ENCODE measurements at places on chromosomes 5 and 9. TPM values are rescaled to one million over a fixed set of nuclear protein-coding genes. Genes with fewer than 3 reads are reported as not detected.

DNA sequence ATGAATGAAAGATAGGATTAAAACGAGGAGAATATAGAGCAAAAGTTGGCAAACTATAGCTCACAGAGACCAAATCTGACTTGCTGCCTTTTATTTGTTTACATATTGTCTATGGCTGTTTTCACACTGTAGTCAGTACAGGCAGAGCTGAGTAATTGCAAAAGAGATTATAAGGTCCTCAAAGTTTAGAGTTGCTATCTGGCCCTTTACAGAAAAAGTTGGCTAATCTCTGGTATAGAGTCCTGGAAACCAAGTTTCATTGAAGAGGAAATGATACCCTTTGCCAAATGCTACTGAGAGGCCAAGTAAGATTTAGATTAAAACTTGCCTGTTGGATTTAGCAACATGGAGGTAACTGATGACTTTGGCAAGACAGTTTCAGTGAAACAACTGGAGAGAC is 36.0 kb downstream of the LYRM7 start:
- H3K27me3 ChIP-seq = no peaks in the 10 kb centered on the region
- H3K4me1 ChIP-seq = no peaks in the 10 kb centered on the region
- H3K36me3 ChIP-seq = no peaks in the 10 kb centered on the region
- DNase-seq = no peak

GRCh38 chr5:83662558-83662957 is 58.1 kb downstream of the HAPLN1 start:
- H3K4me3 ChIP-seq = no peak overlapping the region
- no peaks in the 10 kb centered on the region for H3K36me3 ChIP-seq
- no peak overlapping the region for H3K27ac ChIP-seq

DNA sequence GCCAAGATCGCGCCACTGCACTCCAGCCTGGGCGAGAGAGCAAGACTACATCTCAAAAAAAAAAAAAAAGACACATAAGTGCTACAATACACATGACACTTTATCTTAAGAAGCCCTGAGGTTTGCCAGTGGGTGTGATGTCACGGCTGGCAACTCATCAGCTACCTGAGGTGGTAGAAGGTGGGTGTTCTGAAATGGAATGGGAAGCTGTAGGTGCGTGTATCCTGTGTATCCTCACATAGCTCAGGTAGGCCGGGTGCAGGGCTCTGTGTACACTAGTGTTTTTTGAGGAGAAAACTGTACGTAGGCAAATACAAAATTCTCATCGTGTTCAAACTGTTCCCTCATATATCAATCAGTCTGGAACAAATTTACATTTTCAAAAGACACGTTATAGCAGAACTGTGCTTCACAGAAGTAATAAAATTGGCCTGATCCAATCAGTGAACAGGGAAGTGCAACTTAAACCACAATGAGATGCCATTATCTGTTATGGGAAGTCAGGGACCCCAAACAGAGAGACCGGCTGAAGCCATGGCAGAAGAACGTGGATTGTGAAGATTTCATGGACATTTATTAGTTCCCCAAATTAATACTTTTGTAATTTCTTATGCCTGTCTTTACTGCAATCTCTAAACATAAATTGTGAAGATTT is 10.4 kb downstream of the BICD2 start:
- no peaks in the 10 kb centered on the region for H3K4me1 ChIP-seq
- H3K27ac ChIP-seq = no peak overlapping the region
- H3K36me3 ChIP-seq = no peaks in the 10 kb centered on the region
- no peak for DNase-seq

DNA sequence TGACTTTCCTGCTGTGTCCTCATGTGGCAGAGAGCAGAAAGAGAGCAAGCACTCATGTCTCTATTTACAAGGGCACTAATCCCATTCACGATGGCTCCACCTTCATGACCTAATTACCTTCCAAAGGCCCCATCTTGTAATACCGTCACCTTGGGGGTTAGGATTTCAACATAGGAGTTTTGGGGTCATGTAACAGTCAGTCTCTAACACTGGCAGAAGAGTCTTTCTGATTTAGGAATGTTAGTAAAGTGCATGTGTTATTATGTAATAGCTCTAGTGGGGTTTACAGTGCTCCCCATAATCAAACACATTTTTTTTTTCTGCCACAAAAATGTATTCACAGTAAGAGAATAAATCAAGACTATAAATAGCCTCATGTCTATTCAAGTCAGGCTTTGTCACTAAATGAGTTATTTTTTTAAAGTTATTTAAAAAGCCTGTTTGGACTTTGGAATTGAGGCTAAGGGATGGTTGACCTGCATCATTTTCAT is 19.1 kb downstream of the GALNT10 start:
- no peak overlapping the region for H3K4me3 ChIP-seq
- H3K27me3 ChIP-seq = no peaks in the 10 kb centered on the region
- no peaks in the 10 kb centered on the region for H3K4me1 ChIP-seq
- no peak overlapping the region for H3K27ac ChIP-seq
- H3K36me3 ChIP-seq = no peaks in the 10 kb centered on the region

DNA sequence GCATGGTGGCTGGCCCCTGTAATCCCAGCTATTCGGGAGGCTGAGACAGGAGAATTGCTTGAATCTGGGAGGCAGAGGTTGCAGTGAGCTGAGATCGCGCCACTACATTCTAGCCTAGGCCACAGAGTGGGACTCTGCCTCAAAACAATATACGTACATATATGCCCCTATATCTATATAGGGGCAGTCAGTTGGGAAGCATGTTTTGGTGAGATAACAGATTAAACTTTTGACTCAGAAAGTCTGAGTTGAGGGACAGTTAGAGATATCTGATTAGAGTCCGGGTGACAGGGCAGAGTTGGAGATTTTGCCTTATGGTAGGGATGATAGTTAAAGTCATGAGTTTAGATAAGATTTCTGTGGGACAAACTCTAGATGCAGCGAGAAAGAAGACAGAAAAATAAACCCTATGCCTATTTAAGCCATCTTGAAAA is 71.8 kb upstream of the ALDH1A1 start:
- no peak for DNase-seq
- H3K27ac ChIP-seq = no peak overlapping the region
- 0 out of 2 replicates have a peak, but pooled peaks cover 4% of the 10 kb centered on the region for H3K4me1 ChIP-seq
- no peaks in the 10 kb centered on the region for H3K36me3 ChIP-seq

DNA sequence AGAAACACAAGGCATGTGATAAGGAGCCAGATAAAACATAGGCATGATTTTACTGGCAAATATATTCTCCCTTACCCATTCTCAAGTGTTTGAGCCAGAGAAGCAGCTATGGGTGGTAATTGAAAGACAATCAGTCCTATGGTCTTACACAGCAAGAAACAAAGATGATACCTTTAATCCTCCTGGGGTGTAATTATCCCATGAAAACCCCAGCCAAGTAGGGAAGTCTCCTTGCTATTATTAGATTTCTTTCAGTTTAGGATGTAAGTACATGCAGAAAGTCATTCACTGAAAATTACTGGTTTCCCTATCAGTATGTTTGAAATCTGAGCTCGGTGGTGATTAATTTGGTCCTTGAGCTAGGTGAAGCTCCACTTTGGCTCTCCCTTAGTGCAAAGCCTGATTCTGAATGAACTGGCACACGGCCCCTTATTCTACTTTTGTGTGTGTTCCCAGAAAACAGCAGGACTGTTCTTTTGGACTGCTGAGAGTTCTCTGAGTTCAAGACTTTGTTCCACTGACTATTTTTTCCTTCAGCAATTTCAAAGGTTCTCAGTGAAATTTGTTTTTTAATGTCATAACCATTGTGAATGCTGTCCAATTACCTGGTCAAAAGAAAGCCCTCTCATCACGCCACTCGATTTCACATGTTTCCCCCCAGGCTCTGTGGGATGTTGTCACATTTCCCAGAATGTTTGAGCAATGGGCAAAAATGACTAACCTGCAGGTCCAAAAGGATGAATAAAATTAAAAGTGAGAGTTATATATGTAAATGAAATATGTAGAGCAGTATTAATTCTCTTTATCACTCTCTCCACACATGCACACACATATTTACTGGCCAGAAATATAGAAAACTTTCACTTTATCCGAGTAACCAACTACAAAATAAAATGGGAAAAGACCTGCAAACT is 343.0 kb downstream of the RAB3C start:
- no peak overlapping the region for H3K4me3 ChIP-seq
- H3K4me1 ChIP-seq = no peaks in the 10 kb centered on the region
- DNase-seq = no peak
- no peak overlapping the region for H3K27ac ChIP-seq

- H3K4me1 ChIP-seq = no peaks in the 10 kb centered on the region
- H3K27me3 ChIP-seq = peaks cover 54% of the 10 kb centered on the region
- H3K36me3 ChIP-seq = no peaks in the 10 kb centered on the region
- no peak overlapping the region for H3K4me3 ChIP-seq
These were observed 47.8 kb upstream of the INSYN2B start for GRCh38 chr5:170028124-170028523.

- no peak for DNase-seq
- H3K27ac ChIP-seq = no peak overlapping the region
- H3K36me3 ChIP-seq = no peaks in the 10 kb centered on the region
- H3K4me3 ChIP-seq = no peak overlapping the region
- no peaks in the 10 kb centered on the region for H3K4me1 ChIP-seq
- H3K27me3 ChIP-seq = no peaks in the 10 kb centered on the region
These were observed 140.8 kb downstream of the C9orf152 start for GRCh38 chr9:110066929-110067716.

- DNase-seq = no peak
- H3K27me3 ChIP-seq = no peaks in the 10 kb centered on the region
- H3K27ac ChIP-seq = no peak overlapping the region
- H3K36me3 ChIP-seq = no peaks in the 10 kb centered on the region
- H3K4me3 ChIP-seq = no peak overlapping the region
These were observed 13.8 kb downstream of the TMEM8B start for GRCh38 chr9:35842795-35843194.

- DNase-seq = no peak
- peaks cover 24% of the 10 kb centered on the region for H3K36me3 ChIP-seq
- H3K27me3 ChIP-seq = no peaks in the 10 kb centered on the region
- H3K4me1 ChIP-seq = peaks cover 10% of the 10 kb centered on the region
- H3K4me3 ChIP-seq = no peak overlapping the region
These were observed 5.6 kb downstream of the GOLPH3 start for GRCh38 chr5:32168460-32169033.

GRCh38 chr5:146369691-146370090 is 31.1 kb downstream of the POU4F3 start:
- no peaks in the 10 kb centered on the region for H3K4me1 ChIP-seq
- no peaks in the 10 kb centered on the region for H3K36me3 ChIP-seq
- H3K27ac ChIP-seq = no peak overlapping the region

GRCh38 chr5:35281613-35282012 is 51.3 kb upstream of the PRLR start:
- no peaks in the 10 kb centered on the region for H3K27me3 ChIP-seq
- H3K27ac ChIP-seq = no peak overlapping the region
- no peaks in the 10 kb centered on the region for H3K4me1 ChIP-seq
- no peak overlapping the region for H3K4me3 ChIP-seq
- no peaks in the 10 kb centered on the region for H3K36me3 ChIP-seq

DNA sequence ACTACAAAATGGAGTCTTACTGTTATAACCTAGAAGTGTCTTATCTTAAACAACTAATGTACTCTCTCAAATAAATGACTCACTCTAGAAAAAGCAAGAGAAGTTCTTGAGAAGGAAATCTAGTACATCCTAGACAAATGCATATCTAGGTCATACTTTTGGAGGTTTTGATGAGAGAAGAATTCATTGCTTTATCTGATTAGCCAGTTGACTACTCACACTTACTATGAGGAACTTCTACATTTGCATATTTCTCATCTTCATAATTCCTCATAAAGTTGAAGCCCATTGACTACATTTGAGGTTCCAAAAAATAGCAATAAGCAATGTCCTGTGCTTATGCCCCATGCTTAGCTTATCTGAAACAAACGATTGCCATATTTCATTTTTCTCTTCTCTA is 2.8 kb downstream of the JAKMIP2 start:
- H3K4me3 ChIP-seq = no peak overlapping the region
- H3K27me3 ChIP-seq = no peaks in the 10 kb centered on the region
- H3K4me1 ChIP-seq = no peaks in the 10 kb centered on the region
- H3K27ac ChIP-seq = no peak overlapping the region
- no peak for DNase-seq

DNA sequence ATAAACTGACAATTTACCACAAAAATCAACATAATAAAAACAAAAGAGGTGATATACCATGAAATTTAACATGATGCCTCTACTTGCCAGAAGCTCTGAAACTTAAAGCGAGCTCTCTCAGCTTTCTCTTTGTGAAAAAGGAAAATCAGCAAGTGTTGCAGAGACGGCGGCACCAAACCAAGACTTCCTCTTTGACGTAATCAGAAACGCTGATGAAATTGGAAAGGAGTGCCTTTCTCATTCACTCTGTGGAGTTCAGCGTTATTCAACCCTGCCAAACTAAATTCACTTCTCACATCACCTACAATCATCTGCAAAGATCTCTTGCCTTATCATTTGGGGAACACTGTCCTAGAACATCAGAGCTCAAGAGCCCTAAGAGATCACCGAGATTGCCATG is 32.2 kb downstream of the ANXA6 start:
- no peak overlapping the region for H3K27ac ChIP-seq
- peaks cover 12% of the 10 kb centered on the region for H3K4me1 ChIP-seq
- no peak for DNase-seq
- no peak overlapping the region for H3K4me3 ChIP-seq
- no peaks in the 10 kb centered on the region for H3K27me3 ChIP-seq
- H3K36me3 ChIP-seq = peaks cover 26% of the 10 kb centered on the region

The SV2C gene
- not detected for total RNA-seq

The RFX3 gene
- total RNA-seq = 11.8 TPM

The AFAP1L1 gene
- 4.3 TPM for total RNA-seq

The FOXD4L6 gene
- total RNA-seq = 0.54 TPM

The TEK gene
- 0.15 TPM for total RNA-seq

The GCNT4 gene
- 0.07 TPM for total RNA-seq

The PRSS3 gene
- 66.3 TPM for total RNA-seq

The MCIDAS gene
- total RNA-seq = 6.4 TPM

The PDGFRB gene
- 0.34 TPM for total RNA-seq

The INSL4 gene
- not detected for total RNA-seq

The INSL6 gene
- not detected for total RNA-seq

The AK8 gene
- total RNA-seq = 2.5 TPM

The SERF1B gene
- total RNA-seq = 26.4 TPM

The CCNJL gene
- total RNA-seq = 2.9 TPM
